Astrocyte (in vitro differentiated cells and primary cell): ENCODE measurements at places on chromosomes 1 and 21.

DNA sequence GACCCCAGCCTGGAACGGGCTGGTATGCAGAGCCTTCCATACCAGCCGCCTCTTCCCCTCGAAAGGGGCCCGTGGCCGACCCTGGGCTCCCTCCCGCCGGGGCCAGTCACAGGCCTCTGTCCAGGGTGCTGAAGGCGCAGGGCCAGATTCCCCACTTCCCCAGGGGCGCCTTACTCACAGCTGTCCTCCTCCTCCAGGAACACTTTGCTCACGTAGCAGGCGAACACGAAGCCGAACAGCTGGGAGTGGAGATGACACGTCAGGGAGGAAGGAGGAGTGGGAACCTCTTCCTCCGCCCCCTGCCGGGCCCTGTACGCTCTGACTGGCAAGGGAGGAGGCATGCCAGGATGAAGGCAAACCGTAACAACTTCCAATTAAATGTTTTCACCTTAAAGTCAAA, 57.3 kb downstream of the NKAIN1 start:
- no peak overlapping the region for H3K27ac ChIP-seq
- peaks cover 10% of the 10 kb centered on the region for H3K27me3 ChIP-seq
- H3K36me3 ChIP-seq = no peaks in the 10 kb centered on the region
- no peak overlapping the region for H3K4me3 ChIP-seq
- DNase-seq = peak; percentile 87
- peaks cover 5% of the 10 kb centered on the region for H3K4me1 ChIP-seq

- no peak for DNase-seq
- no peaks in the 10 kb centered on the region for H3K4me1 ChIP-seq
- no peaks in the 10 kb centered on the region for H3K27me3 ChIP-seq
- H3K4me3 ChIP-seq = no peak overlapping the region
Observed at GRCh38 chr1:214709241-214709640, 106.2 kb downstream of the CENPF start.

DNA sequence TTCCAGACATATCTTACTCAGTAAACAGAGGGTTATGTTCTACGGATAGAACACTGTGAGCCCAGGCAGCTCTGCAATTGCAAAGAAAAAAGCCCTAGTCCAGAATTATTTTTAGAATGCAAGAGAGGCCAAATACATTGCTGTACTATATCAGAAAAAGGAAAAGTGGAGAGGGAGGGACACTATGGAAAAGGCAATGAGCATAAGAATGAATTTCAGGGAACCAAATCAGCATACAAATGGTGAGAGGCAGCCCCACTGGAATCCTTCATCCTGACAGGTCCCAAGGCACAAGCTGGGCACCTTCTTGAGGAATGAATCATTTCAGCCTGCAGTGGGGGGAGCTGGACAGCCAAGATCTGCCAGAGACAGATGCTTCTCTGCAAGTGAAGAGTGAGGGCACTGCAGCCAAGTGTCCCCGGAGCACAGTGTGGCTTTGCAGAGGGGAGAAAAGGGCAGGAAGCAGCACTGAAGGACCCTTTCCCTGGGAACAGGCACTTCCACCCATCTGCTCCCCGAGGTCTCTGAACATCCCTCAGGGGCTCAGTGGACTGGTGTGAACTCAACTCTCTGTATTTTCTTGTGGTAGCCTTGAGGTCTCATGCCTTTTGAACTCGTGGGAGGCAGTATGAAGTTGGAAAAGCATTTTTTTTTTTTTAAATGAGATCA, 115.6 kb downstream of the XCL2 start:
- no peak overlapping the region for H3K27ac ChIP-seq
- no peak overlapping the region for H3K4me3 ChIP-seq
- peak; percentile 61 for DNase-seq
- no peaks in the 10 kb centered on the region for H3K36me3 ChIP-seq

DNA sequence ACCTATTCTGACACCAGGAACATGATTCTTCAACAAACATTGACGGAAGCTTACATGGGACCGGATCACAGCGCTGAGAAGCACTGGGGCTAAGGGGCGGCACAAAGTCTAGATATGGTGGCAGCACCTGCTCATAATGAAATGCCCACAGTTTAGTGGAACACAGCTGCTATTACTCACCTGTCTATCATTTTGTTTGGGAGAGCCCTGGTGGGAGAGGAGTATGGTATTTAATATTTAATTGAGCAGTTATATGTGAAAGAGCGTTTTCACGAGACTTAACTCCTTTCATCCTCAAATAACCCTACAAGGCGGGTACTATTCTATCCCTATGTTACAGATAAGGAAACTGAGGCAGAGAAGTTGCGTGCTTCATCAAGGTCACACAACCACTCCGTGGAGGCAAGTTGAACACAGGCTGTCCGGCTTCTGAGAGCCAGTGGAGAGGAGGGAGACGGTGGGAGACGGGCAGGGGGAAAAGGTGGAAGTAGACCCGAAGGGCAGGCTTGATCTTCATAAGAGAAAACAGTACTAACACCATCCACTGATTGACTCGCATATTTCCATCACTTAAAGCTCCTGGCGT, 790 bp upstream of the TSNAX start:
- DNase-seq = no peak
- H3K4me1 ChIP-seq = peaks cover 5% of the 10 kb centered on the region
- no peaks in the 10 kb centered on the region for H3K36me3 ChIP-seq
- peak overlapping the region; percentile 91 for H3K4me3 ChIP-seq

DNA sequence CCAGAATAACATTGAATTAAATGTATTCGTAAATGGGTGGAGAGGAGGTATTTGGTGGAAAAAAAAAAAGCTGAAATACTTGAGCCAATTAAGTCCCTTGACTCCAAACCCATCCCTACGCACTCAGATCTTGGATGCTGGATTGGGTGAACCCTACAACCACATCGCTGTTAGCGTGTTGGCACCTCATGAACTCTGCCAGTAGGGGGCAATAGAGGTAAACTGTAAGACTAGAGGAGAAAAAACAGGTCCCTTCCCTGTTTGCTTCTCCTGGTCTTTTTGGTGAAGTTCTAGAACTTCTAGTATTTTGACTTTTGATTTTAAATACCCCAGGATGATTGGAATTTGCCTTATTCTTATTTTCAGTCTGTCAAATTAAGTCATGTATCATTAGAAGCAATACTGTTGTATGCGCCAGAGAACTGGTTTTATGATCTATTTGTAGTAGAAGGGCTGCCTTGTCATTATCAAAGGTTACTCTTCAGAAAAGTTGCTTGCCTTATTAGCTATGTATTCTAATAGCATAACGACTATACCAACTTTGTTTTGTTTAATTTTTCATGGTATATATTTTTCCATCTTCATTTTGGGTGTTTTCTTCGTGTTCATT, 1.9 kb upstream of the OR13G1 start:
- no peak for DNase-seq
- H3K27ac ChIP-seq = no peak overlapping the region
- no peaks in the 10 kb centered on the region for H3K27me3 ChIP-seq
- H3K4me1 ChIP-seq = no peaks in the 10 kb centered on the region

GRCh38 chr1:35030338-35030737, 1.4 kb downstream of the ZMYM6 start:
- DNase-seq = no peak
- peaks cover 2% of the 10 kb centered on the region for H3K36me3 ChIP-seq
- peak overlapping the region; percentile 95 for H3K27ac ChIP-seq
- H3K4me1 ChIP-seq = peaks cover 13% of the 10 kb centered on the region
- H3K27me3 ChIP-seq = no peaks in the 10 kb centered on the region
- H3K4me3 ChIP-seq = peak overlapping the region; percentile 89

- no peak overlapping the region for H3K4me3 ChIP-seq
- DNase-seq = no peak
- no peak overlapping the region for H3K27ac ChIP-seq
- H3K36me3 ChIP-seq = no peaks in the 10 kb centered on the region
Observed at GRCh38 chr1:26690576-26691031, 5.2 kb upstream of the ARID1A start.

DNA sequence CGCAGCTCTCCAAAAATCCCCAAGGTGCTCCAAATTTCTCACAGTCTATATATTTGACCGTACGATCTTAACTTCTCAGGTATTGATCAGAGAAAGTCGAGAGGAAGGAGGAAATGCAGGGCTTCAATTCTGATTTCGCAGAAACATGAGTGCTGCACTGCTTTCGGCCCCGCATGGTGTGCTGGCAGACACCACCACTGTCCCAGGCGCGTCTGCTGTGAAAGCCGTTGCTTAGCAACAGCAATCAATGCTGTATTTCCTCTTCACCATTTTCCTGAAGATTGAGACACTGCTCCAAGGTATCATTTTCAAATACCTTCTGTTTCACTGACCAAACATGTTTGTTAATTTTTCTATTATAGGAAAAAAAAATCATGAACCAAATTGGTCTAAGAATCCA, 296.3 kb downstream of the SMYD3 start:
- no peak overlapping the region for H3K4me3 ChIP-seq
- H3K4me1 ChIP-seq = peaks cover 7% of the 10 kb centered on the region
- no peak overlapping the region for H3K27ac ChIP-seq
- H3K36me3 ChIP-seq = no peaks in the 10 kb centered on the region
- H3K27me3 ChIP-seq = no peaks in the 10 kb centered on the region
- no peak for DNase-seq
